Activated CD4-positive, alpha-beta T cell treated with anti-CD3 and anti-CD28 coated beads, Interleukin-2, Interleukin-6, amounts not matched to agents 100 ng/mL and 50 ng/mL, durations not matched to agents 16 hours and 8 hours (primary cell): ENCODE measurements at places on chromosomes 5 and 9.
A peak's percentile ranks its signal among the peaks of the same experiment; 100 is the strongest.

DNA sequence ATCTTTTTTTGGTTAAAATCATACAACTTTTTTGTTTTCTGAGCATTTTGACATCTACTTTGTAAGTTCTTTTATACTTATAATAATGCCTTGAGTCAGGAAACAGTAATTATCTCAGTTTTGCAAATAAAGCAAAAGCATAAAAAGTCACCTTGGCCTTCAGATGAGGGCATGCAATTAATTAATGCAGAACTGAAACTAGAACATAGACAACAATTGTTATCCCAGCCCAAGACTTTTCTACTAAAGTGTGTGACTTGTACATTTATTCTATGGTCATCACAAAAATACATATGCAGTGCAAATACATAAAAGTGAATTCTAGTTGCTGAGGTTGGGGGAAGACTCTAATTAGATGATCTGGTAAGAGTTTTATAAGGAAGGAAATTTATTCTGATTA, 179.9 kb downstream of the ST8SIA4 start:
- DNase-seq: no peak

- no peak for DNase-seq
These were observed 114.8 kb downstream of the TLE4 start for GRCh38 chr9:79686381-79687130.

DNA sequence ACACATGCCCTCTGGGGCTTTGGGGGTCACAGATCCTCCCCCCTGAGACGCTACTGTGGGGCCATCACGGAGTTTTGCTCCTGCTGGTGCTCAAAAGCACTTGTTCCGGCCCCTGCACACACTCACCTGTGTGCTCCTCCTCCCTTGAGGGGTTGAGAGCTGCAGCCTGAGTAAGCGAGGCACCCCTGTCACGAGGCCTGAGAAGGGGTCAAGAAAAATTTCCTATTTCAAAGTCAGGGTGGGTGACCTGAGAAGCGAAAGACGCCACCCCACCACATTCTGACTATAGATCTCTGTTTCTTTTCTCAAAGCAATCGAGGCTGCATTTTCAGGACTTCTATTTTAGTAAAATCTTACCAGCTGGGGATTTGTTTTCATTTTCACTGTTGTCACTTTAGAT, 138.5 kb downstream of the DCP2 start:
- no peak for DNase-seq

- no peak for DNase-seq
These were observed 182.0 kb upstream of the WWC1 start for GRCh38 chr5:168109441-168109840.

DNA sequence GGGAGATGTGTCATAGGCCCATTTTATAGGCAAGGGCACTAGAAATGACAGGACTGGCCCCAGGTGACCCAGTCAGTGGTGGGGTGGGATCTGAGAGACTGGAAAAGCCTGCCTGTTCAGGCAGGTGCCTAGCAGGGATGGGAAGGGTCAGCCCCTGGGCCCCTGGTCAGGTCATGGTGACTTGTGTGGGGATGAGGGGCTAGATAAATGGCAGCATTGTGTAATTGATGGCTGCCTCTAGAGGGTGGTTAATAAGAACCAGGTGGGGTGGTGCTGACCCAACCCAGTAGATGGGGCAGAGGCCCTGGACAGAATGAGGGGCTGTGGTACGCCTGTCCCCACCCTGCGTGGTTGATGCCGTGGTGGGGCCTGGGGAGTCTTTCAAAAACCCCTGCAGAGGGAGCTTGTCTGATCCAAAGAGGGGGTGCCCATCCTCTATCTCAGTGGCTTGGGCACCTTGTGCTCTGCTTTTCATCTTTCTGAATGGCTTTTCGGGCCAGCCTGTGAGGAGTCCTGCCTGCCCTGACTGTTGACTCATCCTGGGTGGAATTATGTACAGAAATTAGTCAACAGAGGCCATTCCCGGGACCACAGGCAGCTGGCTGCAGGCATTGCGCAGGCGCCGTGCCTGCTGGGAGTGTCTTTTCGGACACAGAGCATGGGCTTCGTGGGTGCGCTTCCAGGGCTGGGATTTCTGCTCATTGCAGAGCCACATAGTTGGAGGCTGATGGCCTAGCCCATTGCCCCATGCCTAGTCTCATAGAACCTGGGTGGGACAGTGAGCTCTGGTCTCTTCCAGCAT, 93.6 kb upstream of the PITX1 start:
- DNase-seq: no peak

- no peak for DNase-seq
These were observed 79.0 kb downstream of the GTF3C4 start for GRCh38 chr9:132749306-132749705.

DNA sequence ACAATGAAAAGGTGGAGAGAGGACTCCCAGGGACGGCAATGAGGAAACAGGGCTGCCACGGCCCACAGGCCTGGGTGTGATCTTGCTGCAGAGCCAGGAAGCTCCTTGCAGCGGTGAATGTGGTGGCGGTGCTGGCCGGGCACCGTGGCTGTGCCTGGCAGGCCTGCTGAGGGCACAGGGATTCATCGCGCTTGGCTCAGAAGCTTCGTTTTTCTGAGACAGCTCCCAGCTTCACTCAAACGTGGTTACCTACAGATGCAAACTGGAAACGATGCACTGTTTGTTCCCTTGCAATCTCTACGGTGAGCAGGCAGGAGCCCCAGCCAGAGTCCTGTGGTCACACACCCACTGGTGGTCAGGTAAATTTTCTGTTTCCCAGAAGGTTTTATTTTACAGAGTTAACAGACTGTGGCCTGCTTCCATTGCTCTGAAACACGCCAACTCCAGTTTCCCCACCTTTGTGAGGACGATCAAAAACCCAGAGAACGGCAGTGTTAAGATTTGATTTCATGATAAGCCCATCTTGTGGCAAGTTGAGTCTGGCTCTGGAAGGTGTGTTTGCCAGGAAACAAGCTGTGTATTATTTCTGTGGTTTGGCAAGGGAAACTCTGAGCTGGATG, 183.9 kb downstream of the AUH start:
- peak; percentile 65 for DNase-seq

DNA sequence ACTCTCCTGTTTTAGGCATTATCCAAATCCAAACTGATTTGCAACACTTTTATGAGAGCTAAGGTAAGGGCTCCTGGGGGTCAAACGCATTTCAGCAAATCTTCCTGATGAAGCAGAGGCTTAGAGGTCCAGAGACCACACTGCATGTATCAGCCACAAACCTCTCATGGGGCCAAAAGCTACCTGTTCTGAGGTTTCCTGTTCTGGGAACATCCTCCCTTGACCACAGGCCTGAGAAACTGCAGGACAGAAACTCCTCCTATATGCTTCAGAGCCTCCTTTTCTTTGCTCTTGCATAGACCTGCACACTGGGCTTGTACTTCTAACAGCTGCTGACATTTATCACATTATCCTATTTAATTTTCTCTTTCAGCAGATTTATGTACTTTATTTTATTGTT, 92.6 kb downstream of the OR2K2 start:
- DNase-seq: no peak

GRCh38 chr5:71705421-71705820, 13.7 kb upstream of the CARTPT start:
- no peak for DNase-seq

DNA sequence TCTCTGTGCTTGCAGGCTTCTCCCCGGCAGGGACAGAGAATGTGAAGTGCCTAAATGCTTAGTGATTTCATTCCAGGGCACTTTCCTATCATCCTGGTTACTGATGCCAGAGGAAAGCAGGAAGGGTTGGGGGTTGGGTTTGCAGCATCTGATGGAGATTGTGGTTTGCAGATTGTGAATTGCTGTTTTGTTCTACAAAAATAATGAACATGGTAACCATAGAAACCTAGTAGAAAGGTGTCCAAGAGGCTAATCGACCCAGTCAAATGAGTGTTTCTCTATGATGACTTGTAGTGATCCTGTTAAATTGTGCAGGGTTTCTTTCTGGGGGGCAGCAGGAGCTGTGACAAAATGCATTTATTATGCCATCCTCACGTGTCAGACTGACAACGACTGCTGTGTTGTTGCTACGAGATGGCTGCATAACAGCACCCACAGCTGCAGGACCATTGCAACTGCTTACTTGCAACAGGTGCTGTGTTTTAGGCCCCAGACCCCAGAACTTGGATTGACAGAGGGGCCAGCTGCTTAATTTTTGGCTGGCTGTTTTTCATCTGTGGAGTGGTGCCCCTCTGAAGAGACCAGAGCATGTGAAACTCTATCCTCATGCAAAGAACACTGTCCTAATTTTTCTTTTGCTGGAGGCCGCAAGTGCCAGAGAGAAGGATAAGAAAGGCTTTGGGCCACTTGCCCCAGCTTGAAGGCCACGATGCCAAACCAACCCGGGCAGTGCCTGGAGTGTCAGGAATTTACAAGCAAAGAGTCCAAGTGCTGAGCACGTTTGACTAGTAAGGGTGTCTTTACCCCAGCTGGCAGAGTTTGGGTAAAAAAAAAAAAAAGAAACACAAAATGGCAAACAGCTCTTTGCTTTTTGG, 397.8 kb downstream of the GADD45G start:
- DNase-seq: no peak

GRCh38 chr5:83554133-83554532, 82.6 kb downstream of the VCAN start:
- DNase-seq: no peak

DNA sequence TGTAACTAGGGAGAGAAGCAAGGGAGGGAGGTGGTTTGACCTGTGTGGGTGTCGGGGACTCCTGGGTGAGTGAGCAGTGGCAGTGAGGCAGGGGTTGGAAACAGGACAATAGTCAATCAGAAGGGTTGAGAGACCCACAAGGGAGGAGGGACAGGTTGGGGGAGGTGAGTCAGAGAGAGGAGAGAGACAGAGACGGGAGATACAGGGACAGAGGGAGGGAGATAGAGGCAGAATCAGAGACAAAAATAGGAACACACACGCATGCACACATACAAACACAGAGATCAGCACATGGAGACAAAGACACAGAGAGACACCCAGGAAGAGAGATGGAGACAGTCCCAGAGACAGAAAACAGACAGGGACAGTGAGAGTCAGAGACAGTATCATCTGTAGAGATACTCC, 39.3 kb upstream of the PTGS1 start:
- DNase-seq: no peak

DNA sequence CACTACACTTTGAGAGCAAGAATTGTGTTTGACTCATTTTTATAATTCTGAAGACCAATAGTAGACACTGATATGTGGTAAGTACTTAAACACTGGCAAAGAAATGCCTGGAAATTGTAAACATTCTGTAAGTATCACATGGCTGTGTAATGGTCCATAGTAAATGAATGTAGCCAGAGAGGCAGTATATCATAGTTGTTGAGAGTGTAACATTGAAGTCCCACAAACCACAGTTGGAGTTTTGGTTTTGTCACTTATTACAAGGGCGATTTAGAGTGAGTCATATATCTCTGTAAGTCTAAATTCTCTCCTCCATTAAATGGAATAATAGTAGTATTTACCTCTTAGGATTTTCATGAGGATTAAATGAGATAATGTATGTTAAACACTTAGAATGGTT, 181.1 kb upstream of the MEF2C start:
- peak; percentile 44 for DNase-seq

GRCh38 chr9:133682818-133683585, 46.8 kb downstream of the DBH start:
- no peak for DNase-seq

- DNase-seq: no peak
These were observed 344.9 kb upstream of the PAPPA start for GRCh38 chr9:115808695-115809094.

- DNase-seq: no peak
These were observed 34.4 kb downstream of the AHRR start for GRCh38 chr5:355958-356357.

- DNase-seq: no peak
These were observed 92.4 kb upstream of the LIFR start for GRCh38 chr5:38648703-38649291.

- DNase-seq: peak; percentile 66
These were observed 125.3 kb upstream of the ABCA1 start for GRCh38 chr9:105053209-105053652.

DNA sequence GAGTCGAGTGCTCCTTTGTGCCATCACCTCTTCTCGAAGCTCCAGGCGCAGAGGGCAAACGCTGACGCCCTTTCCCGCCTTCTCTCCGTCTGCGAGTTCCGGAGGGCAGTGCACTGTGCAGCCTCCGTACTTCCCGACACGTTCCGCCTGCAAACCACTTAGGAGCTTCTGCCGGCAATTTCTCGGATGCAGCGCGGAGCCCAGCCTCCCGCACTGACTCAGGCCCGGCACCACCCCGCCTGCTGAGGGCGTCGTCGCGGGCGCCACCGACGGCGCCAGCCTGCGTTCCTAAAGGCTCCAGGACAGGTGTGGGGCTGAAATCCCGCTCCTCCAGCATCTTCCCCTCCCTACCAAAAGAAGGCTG, 9.3 kb upstream of the TRIM36 start:
- DNase-seq: no peak

DNA sequence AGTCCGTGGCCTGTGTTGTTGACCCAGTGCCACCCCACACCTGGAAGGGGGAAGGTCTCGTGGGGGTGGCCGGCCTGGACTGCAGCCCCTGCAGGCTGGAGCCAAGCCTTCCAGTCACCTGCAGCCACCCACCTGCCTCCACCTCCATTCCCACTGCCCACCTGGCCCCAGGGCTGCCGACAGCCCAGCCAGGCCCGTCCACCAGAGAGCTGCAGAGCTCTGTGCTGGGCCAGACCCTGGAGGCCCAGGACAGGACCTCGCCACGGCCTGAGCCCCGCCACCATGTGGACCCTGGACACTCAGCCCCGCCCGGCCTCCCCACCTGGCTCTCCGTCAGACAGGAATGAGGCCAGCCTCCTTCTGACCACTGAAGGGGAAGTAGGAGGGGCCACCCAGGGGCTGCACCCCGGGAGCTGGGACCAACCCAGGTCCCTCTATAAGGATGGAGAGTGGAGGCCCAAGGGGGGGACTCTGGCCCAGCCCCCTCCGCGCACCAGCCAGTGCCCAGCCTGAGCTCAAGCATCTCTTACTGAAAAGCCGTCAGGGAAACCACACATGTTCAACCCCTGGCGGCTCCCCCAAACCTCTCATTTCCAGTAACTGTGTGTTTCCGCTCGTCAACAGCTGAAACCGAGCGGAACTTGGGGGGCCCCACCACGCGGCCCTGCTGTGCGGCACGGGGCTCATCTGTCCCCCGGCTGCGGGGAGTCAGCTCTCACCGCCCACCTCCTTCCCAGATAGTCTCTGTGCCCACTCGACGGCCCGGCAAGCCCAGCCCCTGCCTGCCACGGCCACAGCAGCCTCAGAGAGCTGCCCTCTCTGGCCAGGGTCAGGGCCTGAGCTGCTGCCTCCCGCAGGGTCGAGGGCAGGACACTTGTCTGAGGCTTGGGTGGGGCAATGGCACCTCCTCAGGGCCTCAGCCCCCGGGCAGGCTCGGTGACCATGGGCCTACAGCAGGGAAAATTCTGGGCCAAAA, 12.8 kb downstream of the NOTCH1 start:
- peak; percentile 78 for DNase-seq

GRCh38 chr5:14226149-14226548, 83.0 kb downstream of the TRIO start:
- no peak for DNase-seq

- DNase-seq: no peak
These were observed 58.6 kb upstream of the ZBED3 start for GRCh38 chr5:77145666-77146065.

- no peak for DNase-seq
These were observed 46.6 kb downstream of the CD180 start for GRCh38 chr5:67149951-67150523.
